Hypothalamus (tissue), 51 donors: ENCODE measurements at places on chromosomes 1 and 21.

DNA sequence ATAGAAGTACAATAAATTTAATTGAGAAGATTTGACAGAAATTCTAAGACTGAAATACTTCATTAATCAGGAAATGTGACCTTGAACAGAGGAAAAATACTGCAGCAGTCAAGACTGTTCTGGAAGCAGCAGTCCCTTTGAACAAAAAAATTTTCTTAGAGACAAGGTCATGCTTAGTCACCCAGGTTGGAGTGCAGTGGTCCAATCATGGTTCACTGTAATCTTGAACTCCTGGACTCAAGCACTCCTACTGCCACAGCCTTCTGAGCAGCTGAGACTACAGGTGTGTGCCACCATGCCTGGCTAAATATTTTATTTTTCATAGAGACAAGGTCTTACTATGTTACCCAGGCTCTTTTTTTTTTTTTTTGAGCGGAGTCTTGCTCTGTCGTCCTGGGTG lies 1.9 kb upstream of the CCDC30 start:
- no peak for DNase-seq

DNA sequence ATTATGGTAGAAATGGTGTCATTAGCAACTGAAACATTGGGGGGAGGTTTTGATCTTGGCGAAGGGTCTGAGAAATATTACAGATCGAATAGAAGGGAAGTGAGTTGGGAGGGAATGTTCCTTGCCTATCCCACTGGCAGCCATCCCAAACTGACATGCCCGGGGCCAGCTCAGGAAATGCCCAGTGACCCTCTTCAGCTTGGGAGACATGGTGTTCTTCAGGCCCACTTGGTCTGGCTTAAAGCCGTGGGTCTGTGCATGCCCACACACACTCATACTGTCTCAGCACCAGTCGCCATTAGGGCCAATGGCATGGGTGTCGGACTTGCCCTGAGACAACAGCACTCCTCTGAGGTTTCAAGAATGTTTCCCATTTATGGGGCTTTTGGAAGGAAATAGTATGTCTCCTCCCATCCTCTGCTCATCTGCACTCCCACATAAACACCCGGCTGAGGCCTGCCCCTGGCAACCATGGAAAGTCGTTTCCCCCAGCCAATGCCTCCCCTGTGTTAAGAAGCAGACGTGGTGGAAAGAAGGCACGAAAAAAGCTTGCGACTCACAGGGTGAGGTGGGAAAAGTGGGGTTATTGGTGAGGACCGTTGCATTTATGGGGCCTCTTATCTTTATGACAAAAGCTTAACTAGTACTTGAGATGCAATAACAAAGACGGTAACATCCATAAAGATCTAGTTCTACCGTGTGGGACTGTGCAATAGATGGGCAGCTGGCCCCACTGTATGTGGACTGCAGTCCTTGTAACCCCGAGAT lies 2.0 kb downstream of the RNF186 start:
- DNase-seq: no peak

GRCh38 chr21:26850116-26850643 lies 5.0 kb upstream of the ADAMTS1 start:
- DNase-seq: no peak

- DNase-seq: no peak
Observed at GRCh38 chr1:156599811-156600210, 1.5 kb downstream of the GPATCH4 start.
